ENCODE measurements at places on chromosomes 11 and 22.

- no peak for DNase-seq
These were observed 78.7 kb downstream of the CASP12 start for GRCh38 chr11:104819603-104820002.

- DNase-seq, result peak; percentile 59
These were observed at the start of the genes COMT and TXNRD2 for GRCh38 chr22:19941365-19942082. Gene COMT, plus strand, starts transcription at chr22:19941772. Its CDS starts 20,755 bp downstream, at chr22:19962527. Gene TXNRD2, minus strand, starts transcription at chr22:19941818. Its CDS starts 15 bp downstream, at chr22:19941803.

DNA sequence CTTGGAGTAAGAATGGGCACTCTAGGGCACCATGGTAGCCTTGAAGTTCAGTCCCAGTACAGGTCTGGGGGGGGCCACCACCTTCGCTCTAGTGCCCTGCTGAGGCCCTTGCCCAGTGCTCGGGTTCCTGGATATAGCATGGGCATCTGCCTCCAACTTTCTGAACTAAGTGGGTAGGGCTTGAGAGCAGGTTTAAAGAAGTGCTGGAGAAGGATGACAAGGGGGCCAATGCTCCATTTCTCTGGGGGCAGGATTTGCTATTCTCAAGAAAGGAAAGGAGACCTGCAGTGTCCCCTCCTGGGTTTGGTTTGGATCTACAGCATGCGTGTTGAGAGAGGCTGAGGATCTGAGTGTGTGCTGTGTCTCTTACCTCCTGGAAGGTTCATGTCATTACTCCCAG is 82.2 kb upstream of the SUSD2 start:
- no peak for DNase-seq

GRCh38 chr11:86706338-86707131 is 34.1 kb upstream of the ME3 start:
- no peak for DNase-seq

DNA sequence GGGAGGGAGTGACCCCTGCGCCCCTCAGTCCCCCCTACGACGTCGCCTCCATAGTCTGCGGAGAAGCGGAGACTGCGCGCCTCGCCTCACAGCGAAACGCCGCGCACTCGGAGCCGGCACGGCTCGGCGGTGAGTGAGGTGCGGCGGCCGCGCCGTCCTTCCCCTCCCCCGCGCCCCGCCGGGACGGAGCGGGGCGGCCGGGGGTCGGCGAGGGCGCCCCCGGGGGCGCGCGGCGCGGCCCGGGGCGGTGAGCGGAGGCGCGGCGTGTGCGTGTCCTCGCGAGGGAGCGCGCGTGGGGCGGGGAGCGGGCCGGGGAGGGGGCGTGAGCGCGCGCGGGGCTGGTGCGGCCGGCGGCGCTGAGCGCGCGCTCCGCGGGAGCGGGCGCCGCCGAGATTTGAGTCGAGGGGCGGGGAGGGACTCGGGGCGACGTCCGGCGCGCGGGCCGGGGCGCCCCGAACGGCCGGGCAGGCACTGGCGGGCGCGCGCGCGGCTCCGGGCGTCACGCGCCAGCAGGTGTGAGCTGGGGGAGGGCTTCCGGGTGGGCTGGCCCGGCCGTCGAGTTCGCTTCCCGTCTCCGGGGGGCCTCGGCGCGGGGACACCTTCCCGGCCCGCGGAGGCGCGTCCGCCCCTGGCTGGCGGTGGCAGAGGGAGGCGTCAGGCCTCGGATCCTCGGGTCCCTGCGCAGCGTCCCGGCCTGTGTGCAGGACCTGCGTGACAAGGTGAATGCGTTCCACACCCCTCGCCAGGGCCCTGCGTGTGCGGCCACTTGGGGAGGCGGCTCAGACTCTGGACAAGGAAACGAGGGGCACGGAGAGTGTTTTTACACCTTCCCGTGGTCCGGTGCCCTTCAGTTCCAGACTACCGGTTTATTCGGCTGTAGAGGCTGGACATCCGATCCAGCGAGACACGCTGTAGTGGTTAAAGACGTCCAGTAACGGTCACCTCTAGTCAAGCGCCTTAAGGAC is 50.4 kb downstream of the FAM83F start:
- DNase-seq, result peak; percentile 84

- DNase-seq, result no peak
These were observed 712.3 kb downstream of the METTL15 start for GRCh38 chr11:28820296-28820989.

GRCh38 chr11:91857179-91857578 is 367.4 kb upstream of the FAT3 start:
- DNase-seq, result no peak

DNA sequence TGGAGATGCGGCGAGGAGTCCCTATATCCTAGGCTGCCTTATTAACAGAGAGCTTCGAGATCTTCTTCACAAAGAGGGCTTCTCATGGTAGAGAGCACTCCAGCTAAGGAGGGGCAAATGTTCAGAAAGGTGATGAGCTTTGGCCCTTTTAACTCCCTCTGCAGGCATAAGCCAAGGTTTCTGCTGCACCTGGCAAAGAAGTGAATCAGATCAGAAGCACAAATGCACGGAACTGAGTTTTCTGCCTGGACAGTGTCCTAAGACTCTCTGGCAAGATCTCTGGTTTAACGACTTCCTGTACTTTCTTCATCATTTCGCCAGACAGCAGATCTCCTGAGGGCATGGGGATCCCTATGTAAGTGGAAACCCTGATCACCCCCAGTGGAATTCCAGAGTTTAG is 37.2 kb downstream of the POU2AF3 start:
- no peak for DNase-seq

GRCh38 chr11:65459552-65459951 is 37.0 kb downstream of the NEAT1 start:
- DNase-seq, result no peak

- no peak for DNase-seq
These were observed 22.2 kb downstream of the AQP11 start for GRCh38 chr11:77611921-77612320.

DNA sequence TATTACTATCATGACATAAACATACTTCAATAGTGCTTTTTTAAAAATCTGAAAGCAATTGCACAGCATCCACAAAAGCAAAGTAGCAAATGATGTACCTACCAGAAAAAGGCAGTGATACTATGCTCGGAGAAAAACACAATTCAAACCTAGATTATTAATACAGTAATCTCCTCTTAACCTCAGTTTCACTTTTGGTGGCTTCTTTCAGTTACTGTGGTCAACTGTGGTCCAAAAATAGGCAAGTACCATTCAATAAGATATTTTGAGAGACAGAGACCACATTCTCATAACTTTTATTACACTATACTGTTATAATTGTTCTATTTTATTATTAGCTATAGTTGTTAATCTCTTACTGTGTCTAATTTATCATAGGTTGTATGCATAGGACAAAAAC is 20.8 kb downstream of the KCNA4 start:
- DNase-seq, result no peak

- DNase-seq, result no peak
These were observed 126.0 kb downstream of the SWAP70 start for GRCh38 chr11:9789910-9790309.

GRCh38 chr11:90747057-90747456 is 524.2 kb upstream of the CHORDC1 start:
- no peak for DNase-seq

GRCh38 chr11:14812757-14813156 is 79.3 kb downstream of the CYP2R1 start:
- no peak for DNase-seq

- no peak for DNase-seq
These were observed 12.5 kb upstream of the FSHB start for GRCh38 chr11:30218278-30218677.

DNA sequence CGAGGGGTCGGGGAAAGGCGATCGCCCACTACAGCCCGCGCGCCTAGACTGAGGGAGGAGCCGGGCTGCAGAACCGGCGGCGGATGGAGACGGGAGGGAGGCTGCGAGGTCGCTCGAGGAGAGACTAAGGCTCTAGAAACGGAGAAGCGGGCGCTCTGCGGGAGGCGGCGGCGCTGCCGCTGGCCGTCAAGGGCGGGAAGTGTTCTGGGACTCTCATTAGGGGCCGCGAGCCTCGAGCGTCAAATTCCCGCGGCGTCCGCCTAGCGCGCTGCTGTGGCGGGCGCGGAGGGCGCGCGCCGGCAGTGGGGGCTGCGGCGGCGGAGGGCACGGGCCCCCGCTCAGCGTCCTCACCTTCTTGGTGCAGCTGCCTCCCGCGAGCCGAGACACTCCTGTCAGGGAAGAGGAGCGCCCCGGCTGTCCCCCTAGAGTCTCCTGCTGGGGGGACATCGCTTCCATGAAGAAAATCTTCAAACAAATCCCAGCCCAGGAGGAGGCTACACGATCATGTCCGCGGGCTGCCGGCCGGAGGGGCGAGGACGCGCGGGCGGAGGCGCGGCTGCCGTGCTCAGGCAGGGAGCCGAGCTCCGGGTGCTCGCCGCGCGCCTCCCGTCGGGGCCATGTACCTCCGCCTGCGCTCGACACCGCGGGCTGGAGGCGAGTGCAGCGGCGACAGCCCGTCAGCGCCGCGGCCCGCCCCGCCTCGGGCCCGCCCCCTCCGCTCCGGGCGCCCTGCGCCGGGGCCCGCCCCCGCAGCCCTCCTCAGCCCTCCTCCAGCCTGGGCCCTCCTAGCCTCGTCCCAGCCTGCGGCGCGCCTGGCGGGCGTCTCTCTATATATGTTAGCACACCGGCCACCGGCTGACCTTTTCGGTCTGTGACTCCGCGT is at the start of gene ARHGAP20:
TSS of gene ARHGAP20 (minus strand) at position 662 of the 883 bp plus-strand sequence. CDS start at position 456, 206 bp downstream.
- peak; percentile 53 for DNase-seq

DNA sequence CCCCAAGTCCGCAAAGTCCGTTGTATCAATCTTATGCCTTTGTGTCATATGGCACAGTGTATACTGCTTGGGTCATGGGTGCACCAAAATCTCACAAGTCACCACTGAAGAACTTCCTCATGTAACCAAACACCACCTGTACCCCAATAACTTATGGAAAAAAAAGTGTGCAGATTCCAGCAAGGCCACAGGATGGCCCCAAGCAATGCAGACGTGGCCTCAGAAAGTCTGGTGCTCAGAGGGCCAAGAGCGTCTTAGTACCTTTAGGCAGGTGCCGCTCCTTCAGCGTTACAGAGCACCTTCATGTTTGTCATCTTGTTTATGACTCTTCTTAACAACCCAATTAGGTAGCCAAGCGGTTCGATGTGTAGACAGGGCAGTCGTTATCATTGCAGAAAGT is 65.3 kb downstream of the PRDM11 start:
- no peak for DNase-seq

DNA sequence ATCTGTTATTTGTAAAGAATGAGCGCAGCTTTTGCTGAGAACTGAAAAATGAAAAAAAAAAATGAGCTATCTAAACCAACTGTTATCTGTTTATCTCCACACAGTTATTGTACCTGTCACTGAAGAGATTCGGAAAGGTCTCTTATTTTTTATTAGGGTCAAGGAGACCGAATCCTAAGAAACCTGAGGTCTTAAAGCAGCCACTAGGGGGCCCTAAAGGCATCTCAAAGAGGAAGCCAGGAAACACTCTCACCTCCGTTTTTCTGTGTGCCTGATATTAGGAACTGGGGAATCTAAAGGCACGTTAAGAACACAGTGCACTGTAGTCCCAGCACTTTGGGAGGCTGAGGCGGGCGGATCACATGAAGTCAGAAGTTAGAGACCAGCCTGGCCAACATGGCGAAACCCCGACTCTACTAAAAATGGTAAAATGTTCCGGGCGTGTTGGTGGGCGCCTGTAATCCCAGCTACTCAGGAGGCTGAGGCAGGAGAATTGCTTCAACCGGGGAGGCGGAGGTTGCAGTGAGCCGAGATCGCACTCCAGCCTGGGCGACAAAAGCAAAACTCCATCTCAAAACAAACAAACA is 3.5 kb upstream of the LARGE1 start:
- DNase-seq, result no peak

GRCh38 chr11:77198440-77198849 is 70.4 kb downstream of the MYO7A start:
- no peak for DNase-seq

GRCh38 chr11:67274768-67275605 is 8.7 kb downstream of the GRK2 start:
- no peak for DNase-seq

DNA sequence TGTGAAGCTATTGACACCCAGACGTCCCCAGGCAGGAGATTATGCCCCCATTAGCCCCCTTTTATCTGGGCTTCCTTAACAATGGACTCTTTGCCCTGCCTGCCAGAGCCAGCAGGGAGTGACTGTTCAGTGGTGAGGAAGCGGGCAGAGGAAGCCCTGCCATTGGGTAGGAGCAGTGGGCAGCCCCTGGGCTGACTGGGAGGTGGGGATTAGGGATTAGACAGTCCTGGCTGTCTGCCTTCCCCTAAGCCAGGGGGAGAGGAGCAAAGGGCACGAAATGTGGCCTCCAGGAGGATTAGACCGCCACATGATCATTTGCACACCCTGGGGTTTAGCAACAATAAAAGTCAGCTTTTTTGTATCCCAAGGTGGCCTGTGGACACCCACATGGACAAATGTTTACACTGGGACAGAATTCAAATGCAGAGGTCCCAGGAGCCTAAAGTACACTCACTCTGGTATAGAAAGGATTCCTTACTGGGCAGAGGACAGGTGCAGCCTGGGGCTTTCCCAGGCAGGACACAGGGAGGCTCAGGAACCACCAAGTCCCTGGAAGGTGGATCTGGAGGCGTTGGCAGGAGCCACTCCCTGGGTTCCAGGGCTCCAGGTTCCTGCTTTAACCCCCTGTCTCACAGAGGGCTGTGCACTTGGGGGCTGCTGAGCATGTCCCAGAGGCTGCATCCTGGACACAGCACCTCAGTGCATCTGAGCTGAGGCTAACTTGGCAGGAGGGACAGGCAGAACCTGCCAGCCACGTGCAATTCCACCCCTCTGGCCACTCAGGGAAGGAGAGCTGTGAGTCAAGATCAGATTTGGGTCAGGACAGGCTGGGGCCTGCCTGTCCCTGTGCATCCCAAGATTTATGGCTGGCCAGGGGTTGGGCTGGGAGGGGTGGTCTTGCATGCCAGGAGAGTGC is 2.1 kb downstream of the PNPLA3 start:
- DNase-seq, result no peak

DNA sequence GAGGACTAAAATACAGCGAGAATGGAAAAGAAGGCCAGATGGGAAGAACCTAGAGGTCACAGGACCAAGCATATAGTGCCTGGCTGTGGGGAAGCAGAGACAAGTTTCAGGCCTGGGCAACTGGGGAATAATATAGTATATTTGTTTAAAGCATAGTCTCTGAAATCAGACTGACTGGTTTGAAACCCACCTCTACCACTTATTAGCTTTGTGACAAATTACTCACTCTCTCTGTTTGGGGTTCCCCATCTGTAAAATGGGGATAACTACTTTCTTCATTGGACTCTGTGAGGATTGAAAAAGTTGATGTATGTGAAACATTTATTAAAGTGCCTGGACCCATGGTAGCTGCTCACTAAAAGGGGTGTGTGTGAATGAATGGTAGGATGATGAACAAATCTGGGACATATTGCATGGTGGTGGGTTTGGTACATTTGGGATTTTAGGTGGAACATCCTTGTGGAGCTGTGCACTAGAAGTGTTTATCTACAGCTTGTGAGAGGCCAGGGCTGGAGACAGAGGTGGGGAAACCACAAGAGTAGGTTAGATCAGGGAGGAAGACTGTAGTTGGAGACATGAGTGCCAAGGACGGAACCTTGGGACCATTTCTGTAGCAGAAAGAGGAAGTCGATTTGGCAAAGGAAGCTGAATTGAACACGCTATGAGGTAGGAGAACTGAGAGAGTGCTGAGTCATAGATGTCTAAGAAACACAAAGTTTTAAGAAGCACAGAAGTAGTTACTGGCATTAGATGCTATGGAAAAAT is 52.6 kb downstream of the SWAP70 start:
- DNase-seq, result no peak

GRCh38 chr11:109422870-109423465 is 978 bp downstream of the C11orf87 start:
- DNase-seq, result no peak

Data from CD4-positive, alpha-beta T cell (primary cell).